ENCODE measurements at places on chromosomes 6 and 20.
A peak's percentile ranks its signal among the peaks of the same experiment; 100 is the strongest.

DNA sequence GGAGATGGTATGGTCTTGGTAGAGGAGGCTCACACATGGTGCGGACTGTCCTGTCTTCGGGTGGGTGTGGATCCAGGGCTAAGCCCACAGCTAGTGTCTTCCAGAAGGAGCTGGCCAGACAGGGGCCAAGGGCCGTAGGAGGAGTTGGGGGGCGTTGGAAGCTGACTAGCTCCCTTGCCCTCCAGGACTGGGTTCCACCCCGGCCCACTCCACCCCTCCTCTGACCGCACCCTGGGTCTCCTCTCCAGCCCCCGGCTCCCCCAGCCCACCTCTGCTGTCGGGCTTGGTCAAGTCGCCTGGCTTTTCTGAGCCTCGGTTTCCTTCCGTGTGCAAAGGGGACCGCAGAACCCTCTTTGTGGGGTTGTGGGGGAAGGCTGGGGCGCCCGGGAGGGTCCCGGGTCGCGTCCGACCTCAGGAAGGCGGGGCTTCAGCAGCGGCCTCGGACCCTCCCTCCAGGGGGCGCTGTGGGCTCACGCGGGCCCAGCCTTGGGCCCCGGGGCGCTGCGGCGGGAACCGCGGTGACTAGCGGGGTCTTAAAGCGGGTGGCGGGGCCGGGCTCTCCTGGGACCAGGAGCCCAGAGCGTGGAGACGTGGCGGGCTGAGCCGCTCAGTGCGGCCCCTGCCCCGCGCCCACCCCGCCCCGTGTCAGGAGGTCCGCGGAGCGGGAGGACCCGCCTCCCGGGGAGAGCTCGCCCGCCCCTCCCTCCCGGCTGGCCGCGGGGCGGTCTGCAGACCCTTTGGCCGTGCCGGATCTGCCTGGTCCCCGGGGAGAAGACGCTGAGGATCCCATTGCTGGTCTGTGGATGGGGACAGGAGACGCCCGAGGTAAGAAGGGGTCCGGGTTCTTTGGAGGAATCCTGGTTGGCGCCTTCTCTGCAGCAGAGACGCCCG is 5.4 kb downstream of the NPBWR2 start:
- peak; percentile 47 for DNase-seq

DNA sequence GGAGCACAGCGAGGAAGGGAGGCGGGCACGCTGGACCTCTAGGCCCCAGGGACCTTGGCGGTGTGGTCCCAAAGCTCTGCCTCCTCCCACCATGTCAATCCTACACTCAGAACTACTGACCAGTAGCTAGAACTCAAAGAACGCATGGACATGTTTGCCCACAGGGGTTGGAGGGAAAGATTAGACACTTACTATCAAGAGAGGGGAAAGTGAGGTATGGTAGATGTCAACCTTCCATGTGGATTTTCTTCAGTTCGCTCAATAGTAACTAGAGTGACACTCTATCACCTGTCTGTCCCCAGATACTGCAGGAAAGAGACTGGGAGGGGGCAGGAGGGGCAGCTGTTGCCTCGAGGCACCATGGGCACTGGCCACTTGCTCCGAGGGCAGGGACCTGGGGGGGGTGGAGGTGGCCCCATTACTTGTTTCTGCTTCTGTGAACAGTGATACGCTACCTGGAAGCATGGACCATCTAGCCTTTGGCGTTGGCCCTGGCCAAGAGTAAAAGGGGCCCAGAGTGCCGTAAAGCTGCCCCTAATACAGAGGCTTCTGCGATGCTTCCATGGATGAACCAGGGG is 912 bp upstream of the DIDO1 start:
- DNase-seq: no peak

- DNase-seq: no peak
Measured at GRCh38 chr20:39309458-39309857, 347.3 kb downstream of the DHX35 start.

- no peak for DNase-seq
Measured at GRCh38 chr20:23047001-23047737, 2.3 kb downstream of the THBD start.

- DNase-seq: no peak
Measured at GRCh38 chr20:12762725-12763124, 246.0 kb upstream of the SPTLC3 start.

DNA sequence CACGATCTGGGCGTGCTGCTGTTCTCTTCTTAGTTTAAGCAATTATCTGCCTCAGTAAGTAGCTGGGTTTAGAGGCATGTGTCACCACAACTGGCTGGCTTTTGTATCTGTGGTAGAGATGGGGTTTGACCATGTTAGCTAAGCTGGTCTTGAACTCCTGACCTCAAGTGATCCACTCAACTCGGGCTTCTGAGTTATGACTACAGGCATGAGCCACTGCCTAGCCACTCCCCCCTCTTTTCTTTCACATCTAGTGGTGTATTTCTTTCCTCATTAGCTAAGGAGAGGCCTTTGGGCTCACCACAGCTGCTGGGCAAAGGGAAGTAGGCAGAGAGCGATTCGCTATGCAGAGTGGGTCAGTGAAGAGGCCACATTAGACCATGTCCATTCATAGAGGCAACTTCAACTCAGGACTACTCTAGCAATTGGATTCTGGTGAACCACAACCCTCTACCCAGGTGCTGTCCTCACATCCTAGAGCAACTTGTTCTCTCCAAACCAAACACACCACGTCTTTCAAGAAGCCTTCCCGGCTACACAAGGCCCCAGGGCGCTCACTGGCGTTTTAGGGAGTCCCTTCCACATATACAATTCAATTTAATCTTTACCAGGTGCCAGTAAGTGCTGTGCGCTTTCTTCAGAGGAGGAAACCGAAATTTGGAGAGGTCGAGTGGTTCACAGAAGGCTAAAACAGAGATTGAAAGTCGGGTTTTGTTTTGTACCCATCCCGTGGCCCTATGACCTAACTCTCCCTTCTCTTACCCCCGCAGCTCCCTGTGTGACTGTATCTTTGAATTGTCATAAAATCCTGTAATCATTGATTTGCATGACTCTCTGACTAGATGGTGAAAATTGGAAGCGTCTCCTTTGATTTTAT is 26.5 kb upstream of the GFOD1 start:
- no peak for DNase-seq

DNA sequence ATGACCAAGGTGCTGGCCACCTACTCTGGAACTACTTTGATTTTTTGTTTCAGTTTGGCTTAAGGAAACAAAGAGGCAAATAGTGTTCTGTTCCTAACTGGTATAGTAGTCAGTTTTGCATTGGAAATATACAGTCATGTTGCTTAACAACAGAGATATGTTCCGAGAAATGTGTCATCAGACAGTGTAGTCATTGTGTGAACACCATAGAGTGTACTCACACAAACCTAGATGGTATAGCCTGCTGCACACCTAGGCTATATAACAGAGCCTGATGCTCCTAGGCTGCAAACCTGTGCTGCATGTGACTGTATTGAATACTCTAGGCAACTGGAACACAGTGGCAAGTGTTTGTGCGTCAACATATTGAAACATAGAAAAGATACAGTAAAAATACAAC is 80.4 kb downstream of the ARID1B start:
- DNase-seq: no peak

DNA sequence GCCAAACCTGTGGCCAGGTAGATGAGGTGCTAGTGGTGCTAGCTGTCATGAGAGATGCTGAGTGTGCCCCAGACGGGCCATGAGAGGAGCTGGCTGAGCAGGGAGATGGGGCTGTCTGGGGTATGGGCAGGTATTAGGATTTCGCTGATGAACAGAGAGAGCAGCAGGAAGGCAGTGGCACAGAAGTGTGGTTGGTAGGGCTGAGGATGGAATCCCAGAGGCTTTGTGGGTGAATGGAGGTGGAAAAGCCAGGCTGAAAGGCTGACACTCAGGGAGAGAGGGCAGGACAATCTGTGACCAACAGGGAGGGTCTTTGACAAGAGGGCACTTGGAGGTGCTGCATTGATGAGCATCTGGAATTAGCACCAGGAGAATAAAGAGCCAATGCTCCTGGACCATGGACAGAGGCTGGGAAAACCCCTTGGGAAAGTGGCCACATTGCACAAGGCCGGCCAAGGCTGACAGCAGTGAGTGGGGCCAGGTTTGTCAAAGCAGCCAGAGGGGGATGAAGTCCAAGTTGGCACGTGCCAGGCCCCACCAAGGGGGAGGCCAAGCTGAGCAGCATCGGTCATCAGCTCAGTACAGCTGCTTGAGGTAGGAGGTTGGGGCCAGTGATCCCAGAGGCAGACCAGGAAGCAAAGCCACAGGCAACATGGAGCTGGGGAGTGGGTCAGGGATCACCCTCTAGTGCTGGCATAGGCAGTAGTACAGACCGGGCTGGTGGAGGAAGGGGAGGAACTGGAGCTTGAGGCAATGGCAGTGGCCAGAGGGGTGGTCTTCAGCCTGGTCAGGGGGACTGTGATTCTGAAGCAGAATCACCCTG is 19.7 kb upstream of the SGK2 start:
- no peak for DNase-seq

GRCh38 chr6:89239338-89239737 is 22.2 kb upstream of the GABRR1 start:
- no peak for DNase-seq

DNA sequence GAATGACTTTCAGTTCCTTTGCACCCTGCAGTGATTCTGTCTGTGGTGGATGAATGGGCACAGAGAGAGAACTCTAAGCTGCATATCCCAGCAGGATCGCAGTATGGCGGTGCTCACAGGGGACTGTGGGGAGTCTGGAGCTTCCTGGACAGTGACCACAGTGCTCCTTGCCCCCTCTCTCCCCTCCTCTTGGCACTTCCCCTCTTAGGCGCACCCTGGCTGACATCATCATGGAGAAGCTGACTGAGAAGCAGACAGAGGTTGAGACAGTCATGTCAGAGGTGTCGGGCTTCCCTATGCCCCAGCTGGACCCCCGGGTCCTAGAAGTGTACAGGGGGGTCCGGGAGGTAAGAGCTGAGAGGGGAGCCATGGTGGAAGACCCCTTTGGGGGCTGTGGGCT is 8.6 kb downstream of the BYSL start:
- DNase-seq: no peak

DNA sequence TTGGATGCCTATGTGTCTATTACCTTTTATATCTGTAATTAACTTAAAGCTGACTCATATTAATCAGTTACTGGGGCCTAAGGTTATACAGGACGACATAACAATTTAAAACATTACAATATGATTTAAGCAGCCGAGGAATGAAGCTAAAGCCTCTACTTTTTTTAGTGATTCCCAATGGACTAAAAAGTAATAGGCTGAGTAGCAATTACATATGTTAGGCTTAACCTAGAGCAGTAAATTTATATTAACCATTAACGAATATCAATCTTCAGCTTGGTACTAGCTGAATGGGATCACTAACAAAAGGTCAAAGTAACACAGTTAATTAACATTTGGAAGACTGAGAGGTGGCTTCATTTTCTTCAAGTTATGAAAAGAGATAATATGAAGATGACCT is 43.1 kb downstream of the STK38 start:
- no peak for DNase-seq

- no peak for DNase-seq
Measured at GRCh38 chr20:58570204-58570859, 55.1 kb upstream of the APCDD1L start.

Data from activated T-helper 9 cell treated with anti-CD3 and anti-CD28 coated beads, Interleukin-2, amount 50 U/mL, for 16 hours (primary cell).